Left kidney (tissue), 8 donors: ENCODE measurements at places on chromosomes 7 and 10. TPM values are rescaled to one million over a fixed set of nuclear protein-coding genes. Genes with fewer than 3 reads are reported as not detected.

GRCh38 chr7:15197042-15197977 lies 294.8 kb upstream of the DGKB start:
- no peak for DNase-seq

- no peak for DNase-seq
Observed at GRCh38 chr7:37367010-37367409, 81.7 kb downstream of the ELMO1 start.

- DNase-seq = no peak
Observed at GRCh38 chr7:112510001-112510742, 29.4 kb downstream of the LSMEM1 start.

- no peak for DNase-seq
Observed at GRCh38 chr7:47654672-47655298, 72.9 kb upstream of the TNS3 start.

GRCh38 chr7:111855842-111856227 lies 293.5 kb upstream of the IMMP2L start:
- DNase-seq = no peak

- DNase-seq = no peak
Observed at GRCh38 chr10:15591937-15592336, 127.8 kb downstream of the ITGA8 start.

- DNase-seq = no peak
Observed at GRCh38 chr7:36301914-36302771, 87.5 kb upstream of the ANLN start.

DNA sequence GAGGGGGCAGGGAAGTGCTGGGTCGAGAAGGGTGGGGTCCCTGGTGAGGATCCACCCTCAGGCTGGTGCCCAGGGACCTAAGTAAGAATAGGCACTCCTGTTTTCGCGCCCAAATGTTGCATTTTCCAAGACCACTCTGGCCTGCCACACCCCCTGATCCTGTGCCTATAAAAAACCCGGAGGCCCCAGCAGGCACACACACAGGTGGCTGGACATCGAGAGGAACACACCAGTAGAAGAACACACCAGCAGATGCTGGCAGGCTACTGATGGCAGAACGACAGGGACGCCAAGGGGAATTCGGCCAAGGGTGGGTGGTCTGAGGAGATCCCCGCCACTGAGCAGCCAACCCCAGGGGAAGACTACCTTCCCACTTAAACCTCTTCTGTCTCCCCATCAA lies 633.9 kb upstream of the POT1 start:
- no peak for DNase-seq

DNA sequence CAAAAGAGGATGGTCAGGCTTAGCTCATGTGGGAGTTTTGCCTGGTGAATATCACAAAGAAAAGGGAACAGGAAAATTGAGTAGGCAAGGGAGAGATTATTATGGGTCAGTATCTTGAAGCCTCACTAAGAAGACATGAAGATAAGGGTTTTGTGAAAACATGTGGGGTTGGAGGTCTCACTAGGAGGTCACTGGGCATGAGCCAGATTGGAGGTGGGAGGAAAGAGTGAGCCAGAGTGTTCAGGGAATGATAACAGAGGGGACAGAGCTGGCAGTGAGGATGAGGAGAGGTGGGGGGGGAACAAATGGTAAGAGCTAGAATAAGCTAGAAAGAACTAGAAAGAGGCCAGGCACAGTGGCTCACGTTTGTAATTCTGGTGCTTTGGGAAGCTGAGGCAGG lies 374.3 kb downstream of the GRID1 start:
- DNase-seq = no peak

GRCh38 chr10:68424454-68425014 lies 17.5 kb upstream of the RUFY2 start:
- DNase-seq = no peak

DNA sequence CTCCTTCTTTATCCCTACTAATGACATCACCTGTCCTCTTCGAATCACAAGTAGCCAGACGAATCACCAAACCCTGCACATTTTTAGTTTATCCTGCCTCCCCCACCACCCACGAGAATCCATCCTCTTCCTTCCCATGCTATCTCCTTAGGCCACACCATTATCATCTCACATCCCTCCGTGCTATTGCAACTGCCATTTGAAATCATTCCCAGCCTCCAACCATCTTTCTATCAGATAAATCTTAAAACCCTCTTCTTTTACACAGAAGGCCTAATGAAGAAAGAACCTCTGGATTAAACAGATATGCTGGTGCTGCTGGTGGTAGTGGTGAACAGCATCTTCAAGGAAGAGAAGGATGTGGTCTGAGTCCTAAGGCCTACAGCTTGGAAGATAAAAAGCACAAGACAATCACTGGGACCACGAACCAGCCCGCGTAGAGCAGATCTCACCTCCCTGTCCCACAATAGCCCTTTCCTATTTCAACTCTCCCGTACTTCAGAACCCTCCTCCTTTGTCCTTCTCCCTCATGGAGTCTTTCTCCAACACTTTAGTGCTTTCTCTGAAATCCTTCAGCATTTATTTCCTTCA lies 403.1 kb downstream of the SFMBT2 start:
- DNase-seq = no peak

DNA sequence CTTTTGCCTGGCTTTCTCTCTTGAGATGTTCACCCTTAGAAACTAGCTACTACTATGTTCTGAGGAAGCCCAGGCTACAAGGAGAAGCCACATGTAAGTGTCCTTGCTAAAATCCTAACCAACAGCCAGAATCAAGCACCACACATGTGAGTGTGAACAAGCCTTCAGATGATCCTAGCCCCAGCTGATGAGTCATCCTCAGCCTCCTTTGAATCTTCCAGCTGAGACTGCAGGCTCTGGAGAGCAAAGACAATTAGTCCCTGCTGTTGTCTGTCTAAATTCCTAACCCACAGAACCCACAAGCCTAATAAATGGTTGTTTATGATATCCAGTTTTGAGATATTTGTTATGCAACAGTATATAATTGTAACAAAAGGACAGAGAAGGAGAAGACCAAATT lies 92.8 kb upstream of the TAC1 start:
- DNase-seq = no peak

GRCh38 chr10:91410638-91411371 lies 661 bp downstream of the HECTD2 start:
- DNase-seq = peak; percentile 46

- DNase-seq = no peak
Observed at GRCh38 chr10:58754469-58755339, 242.0 kb downstream of the BICC1 start.

- peak; percentile 81 for DNase-seq
Observed at GRCh38 chr10:133357285-133358161, at the start of gene FUOM. FUOM (minus strand) TSS chr10:133358019; CDS start chr10:133358007, 12 bp downstream.

DNA sequence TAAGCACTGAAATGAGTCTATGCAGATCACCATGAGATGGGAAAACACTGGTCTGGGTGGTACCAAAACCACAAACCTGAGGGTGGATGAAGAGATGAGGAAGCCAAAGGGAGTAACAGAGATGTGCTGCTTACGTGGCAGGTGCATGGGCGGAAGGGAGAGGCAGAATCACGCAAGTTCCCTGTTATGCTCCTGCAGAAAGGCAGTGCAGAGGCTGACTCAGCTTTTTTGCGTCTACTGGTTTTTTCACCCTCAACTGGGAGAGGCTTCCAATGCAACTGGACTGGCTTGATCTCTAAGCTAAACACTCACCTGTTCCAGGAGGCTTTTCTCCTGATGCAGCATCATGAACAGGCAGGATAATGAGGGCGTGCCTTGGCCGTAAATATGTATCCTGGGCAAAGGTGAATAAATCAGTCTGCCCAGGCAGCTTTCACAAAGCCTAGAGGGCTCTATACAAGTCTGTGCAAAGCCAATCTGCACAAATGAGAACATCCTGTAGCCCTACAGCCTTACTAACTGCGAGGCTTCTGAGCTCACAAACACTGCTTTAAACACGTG lies 95.4 kb upstream of the AFAP1L2 start:
- DNase-seq = no peak

GRCh38 chr10:37975401-37975991 lies 951 bp downstream of the ZNF25 start:
- peak; percentile 33 for DNase-seq

GRCh38 chr7:66826649-66827048 lies 86.1 kb downstream of the RABGEF1 start:
- DNase-seq = no peak

- DNase-seq = no peak
Observed at GRCh38 chr7:145082366-145083161, 246.7 kb upstream of the TPK1 start.

GRCh38 chr7:70779321-70779720 lies 352.6 kb upstream of the GALNT17 start:
- no peak for DNase-seq

DNA sequence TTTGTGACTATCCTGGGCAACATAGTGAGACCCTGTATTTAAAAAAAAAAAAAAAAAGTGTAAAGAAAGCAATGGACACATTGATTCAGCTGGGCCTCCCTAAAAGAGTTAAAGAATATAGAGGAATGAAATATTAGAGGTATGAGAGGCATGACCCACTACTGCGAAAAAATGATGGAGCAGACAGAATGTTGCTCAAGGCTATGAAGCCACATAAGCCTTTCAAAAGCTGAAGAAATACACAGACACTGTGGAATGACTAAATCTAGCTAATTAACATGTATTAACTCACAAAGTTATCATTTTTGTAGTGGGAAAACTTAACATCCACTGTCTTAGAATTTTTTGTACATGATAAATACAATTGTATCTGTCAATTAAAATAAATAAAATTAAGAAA lies 107.3 kb downstream of the HGF start:
- DNase-seq = no peak

- DNase-seq = no peak
Observed at GRCh38 chr7:39606352-39606751, 17.0 kb upstream of the RALA start.

DNA sequence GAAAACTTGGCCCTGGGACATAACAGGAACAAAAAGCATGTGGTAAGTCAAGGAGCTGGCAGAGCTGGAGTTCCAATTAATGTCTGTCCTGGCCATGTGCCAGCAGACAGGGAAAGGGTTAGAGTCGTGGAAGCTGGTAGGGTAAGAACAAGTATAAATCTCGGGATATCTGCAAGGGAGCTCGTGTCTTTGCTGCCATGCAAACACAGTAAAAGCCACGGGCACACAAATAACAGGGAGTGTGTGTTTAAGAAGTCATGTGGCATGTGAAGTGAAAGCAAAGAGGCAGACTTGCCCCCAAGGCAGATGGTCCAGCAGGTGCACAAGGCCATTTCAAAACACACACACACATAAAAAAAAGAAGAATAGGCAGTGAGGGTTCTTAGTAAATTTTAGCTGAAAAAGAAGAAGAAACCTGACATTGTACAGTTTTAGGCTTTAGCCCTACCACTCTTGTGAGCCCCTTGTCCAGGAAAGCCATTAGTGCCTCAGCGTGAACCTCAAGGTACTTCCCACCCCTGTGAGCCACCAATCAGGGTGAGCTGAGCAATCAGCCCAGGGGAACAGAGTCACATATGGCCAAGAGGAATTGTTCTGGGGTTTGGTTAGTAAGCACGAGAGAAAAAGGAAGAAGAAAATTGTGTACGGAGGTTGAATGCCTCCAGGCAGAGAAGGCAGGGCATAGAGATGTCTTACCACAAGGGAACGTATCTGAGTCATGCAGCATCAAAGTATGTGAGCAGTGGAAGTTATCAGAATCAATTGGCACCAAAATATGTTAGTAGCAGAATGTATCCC lies 32.8 kb upstream of the ARHGAP12 start:
- DNase-seq = no peak

DNA sequence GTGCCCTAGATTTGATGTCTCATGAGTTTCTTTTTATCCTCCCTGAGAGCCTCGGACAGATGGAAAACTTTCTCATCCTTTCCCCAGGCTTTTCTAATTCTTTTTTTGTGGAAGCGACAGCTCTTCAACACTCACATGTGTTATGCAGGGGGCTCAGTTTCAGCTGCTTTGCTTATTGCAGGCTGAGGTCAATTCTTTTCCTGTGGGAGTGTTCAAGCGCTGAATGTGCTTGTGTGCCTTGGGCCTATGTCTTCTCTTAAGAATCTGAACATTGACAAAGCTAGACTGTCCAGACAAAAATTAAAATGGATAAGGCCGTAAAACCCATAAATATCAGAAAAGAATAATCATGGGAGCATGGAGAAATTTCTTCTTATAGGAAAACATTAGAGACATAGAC lies 125.2 kb upstream of the STEAP4 start:
- peak; percentile 13 for DNase-seq

DNA sequence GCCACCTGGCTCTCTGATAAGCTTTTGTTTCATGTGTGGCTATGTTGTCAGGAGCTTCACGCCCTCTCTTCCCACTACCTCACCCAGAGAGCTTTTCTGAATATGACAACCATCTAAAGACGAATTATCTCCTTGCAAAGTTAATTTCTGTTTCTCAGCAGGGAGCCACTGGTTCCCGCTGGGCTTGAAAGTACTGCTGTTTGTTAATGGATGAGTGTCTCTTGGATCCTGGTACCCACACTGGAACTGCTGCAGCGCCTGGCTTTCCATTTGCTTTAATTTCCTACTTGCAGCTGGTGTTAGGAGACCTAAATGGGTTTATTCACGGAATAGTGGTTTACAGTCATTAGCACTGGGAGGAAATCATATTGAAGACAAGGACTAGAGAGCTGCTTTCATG lies 267.9 kb upstream of the LRGUK start:
- no peak for DNase-seq

TFR2 gene
- polyA plus RNA-seq = 0.93 TPM

MORN4 gene
- polyA plus RNA-seq = 24.7 TPM

MYO1G gene
- polyA plus RNA-seq = 0.53 TPM

SKIDA1 gene
- 12.2 TPM for polyA plus RNA-seq

EBF3 gene
- 2.7 TPM for polyA plus RNA-seq

GIMAP6 gene
- 13.8 TPM for polyA plus RNA-seq

TMEM176A gene
- 90.9 TPM for polyA plus RNA-seq

HTR7 gene
- 0.53 TPM for polyA plus RNA-seq

RBM20 gene
- 5.3 TPM for polyA plus RNA-seq

MEPCE gene
- 49.2 TPM for polyA plus RNA-seq

ANKRD7 gene
- polyA plus RNA-seq = 4.3 TPM

SPDYE5 gene
- polyA plus RNA-seq = 7.3 TPM

JAZF1 gene
- polyA plus RNA-seq = 12.6 TPM

CDC14C gene
- polyA plus RNA-seq = 0.08 TPM

GBX1 gene
- 0.22 TPM for polyA plus RNA-seq
